ENCODE measurements at places on chromosomes 16 and 17. TPM values are rescaled to one million over a fixed set of nuclear protein-coding genes. Genes with fewer than 3 reads are reported as not detected.

DNA sequence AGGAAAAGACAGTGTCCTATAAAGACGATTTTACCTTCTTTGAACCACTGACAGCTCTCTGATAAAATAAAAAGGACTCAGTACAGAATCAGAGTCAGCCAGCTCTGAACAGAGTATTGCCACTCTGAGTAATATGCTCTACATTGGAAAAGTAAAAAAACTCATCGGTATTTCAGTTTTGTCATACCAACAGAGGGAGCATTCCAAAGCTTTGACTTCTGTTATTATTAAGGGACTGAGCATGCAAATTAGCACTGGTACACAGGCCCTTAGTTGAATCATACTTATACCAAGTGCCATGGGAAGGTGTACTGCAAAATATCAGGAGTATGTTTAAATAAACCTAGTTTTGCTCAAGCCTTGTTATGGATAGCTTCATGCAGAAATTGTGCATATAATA is 509.0 kb upstream of the KIF2B start:
- H3K36me3 ChIP-seq = no peaks in the 10 kb centered on the region
- H3K4me1 ChIP-seq = no peaks in the 10 kb centered on the region
- no peak overlapping the region for H3K27ac ChIP-seq
- H3K27me3 ChIP-seq = no peaks in the 10 kb centered on the region

GRCh38 chr16:31301708-31302400 is 42.1 kb downstream of the ITGAM start:
- H3K27ac ChIP-seq = no peak overlapping the region
- no peaks in the 10 kb centered on the region for H3K4me1 ChIP-seq
- H3K27me3 ChIP-seq = peaks cover 5% of the 10 kb centered on the region
- H3K4me3 ChIP-seq = no peak overlapping the region
- H3K36me3 ChIP-seq = no peaks in the 10 kb centered on the region

THOC6 gene
- total RNA-seq = 21.8 TPM

MT1H gene
- not detected for total RNA-seq

BAIAP3 gene
- 0.29 TPM for total RNA-seq

GRCh38 chr16:11384956-11385586 is 39.8 kb downstream of the RMI2 start:
- no peaks in the 10 kb centered on the region for H3K36me3 ChIP-seq
- H3K4me1 ChIP-seq = peaks cover 8% of the 10 kb centered on the region
- H3K4me3 ChIP-seq = no peak overlapping the region
- no peaks in the 10 kb centered on the region for H3K27me3 ChIP-seq

NUDT16L1 gene
- total RNA-seq = 18.1 TPM

DNA sequence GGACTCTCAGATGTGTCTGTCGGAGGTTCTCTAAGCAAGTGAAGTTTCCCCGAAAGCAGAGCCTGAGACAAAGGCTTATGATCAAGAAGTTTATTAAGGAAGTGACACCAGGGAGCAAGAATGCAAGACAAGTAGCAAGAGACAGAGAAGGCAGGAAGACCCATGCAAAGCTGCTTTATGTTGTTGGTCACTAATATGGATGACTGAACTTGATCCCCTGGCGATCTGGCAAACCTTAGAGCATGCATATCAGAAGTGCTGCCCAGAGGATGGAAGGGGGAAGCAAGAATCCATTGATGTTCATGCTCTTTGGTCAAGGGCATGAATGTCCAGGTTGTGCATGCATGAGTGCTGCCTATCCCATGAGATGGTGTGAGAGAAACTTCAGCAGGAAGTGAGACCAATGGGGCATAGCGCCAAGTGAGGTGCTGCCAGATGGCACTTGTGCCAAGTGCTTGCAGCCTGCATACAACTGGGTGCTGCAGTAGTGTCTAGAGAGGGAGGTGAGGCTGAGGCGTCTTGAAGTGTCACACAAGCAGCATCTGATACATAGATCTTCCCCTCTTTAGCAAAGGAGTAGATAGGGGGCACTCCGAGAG is 176.5 kb downstream of the SALL1 start:
- no peaks in the 10 kb centered on the region for H3K4me1 ChIP-seq
- H3K27me3 ChIP-seq = no peaks in the 10 kb centered on the region
- no peak overlapping the region for H3K4me3 ChIP-seq
- H3K36me3 ChIP-seq = no peaks in the 10 kb centered on the region

DNA sequence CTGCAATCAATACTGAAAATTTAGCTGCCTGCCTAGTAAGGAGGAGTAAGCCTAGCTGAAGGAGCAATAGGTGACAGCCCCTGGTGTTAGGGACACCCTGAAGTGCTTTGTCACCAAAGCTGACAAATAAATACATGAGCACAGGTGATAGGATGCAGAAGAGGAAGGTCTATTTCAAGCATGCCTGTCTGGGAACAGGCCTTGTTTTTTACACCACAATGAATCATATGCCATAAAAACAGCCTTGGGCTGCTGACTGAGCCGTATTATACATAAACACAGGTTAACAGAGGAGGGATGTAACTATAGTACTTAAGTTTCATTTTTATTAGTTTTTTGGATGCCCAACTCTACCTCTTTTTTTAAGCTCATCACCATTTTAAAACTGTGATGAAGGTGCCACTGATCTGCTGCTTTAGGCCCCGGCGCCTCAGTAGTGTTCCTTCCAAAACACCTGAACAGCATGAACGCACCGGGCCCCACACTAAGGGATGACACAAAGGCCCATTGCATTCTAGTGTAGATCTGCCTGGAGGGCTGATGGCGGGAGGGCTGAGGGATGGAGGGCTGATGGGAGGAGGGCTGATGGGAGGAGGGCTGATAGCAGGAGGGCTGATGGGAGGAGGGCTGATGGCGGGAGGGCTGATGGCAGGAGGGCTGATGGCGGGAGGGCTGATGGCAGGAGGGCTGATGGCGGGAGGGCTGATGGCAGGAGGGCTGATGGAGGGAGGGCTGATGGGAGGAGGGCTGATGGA is 150.3 kb downstream of the AATF start:
- no peaks in the 10 kb centered on the region for H3K4me1 ChIP-seq
- no peak overlapping the region for H3K27ac ChIP-seq
- H3K4me3 ChIP-seq = no peak overlapping the region
- peak; percentile 59 for DNase-seq
- peaks cover 31% of the 10 kb centered on the region for H3K36me3 ChIP-seq

Data from osteoblast (primary cell).